ENCODE measurements at places on chromosomes 16 and 17. TPM values are rescaled to one million over a fixed set of nuclear protein-coding genes. Genes with fewer than 3 reads are reported as not detected.

PSME3IP1 gene
- 86.8 TPM for polyA plus RNA-seq

EPOP gene
- 2.0 TPM for polyA plus RNA-seq

FAM234A gene
- 164 TPM for polyA plus RNA-seq

HBA1 gene
- polyA plus RNA-seq, result not detected

XYLT1 gene
- polyA plus RNA-seq, result 3.1 TPM

SPSB3 gene
- polyA plus RNA-seq, result 96.4 TPM

WDR90 gene
- polyA plus RNA-seq, result 28.1 TPM

ATXN1L gene
- polyA plus RNA-seq, result 6.8 TPM

SMTNL2 gene
- 269 TPM for polyA plus RNA-seq

CRYBA1 gene
- not detected for polyA plus RNA-seq

MYH2 gene
- polyA plus RNA-seq, result 0.35 TPM

CHST5 gene
- 0.05 TPM for polyA plus RNA-seq

HOXB1 gene
- polyA plus RNA-seq, result 12.4 TPM

PYDC1 gene
- polyA plus RNA-seq, result 0.30 TPM

NEK8 gene
- 13.6 TPM for polyA plus RNA-seq

Measured in cardiac muscle cell (in vitro differentiated cells and primary cell).